ENCODE measurements at places on chromosomes 11 and 22.
A peak's percentile ranks its signal among the peaks of the same experiment; 100 is the strongest.

DNA sequence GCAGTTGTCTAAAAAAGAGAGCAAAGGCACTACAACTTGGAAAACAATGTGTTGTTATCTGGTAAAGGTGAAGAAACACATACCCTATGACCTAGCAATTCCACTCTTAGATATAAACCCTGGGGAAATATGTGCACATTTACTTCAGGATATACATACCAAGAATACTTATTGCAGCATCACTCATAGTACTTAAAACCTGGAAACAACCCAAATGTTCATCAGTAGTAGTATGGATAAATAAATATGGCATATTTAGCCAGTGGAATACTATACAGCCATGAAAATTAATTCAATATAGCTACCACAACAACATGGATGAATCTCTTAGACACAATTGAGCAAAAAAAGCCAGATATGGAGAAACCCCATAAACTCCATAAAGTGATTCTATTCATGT is 26.1 kb upstream of the MICAL2 start:
- no peak for DNase-seq

GRCh38 chr22:50542416-50542927 is 3.2 kb upstream of the KLHDC7B start:
- DNase-seq: no peak

DNA sequence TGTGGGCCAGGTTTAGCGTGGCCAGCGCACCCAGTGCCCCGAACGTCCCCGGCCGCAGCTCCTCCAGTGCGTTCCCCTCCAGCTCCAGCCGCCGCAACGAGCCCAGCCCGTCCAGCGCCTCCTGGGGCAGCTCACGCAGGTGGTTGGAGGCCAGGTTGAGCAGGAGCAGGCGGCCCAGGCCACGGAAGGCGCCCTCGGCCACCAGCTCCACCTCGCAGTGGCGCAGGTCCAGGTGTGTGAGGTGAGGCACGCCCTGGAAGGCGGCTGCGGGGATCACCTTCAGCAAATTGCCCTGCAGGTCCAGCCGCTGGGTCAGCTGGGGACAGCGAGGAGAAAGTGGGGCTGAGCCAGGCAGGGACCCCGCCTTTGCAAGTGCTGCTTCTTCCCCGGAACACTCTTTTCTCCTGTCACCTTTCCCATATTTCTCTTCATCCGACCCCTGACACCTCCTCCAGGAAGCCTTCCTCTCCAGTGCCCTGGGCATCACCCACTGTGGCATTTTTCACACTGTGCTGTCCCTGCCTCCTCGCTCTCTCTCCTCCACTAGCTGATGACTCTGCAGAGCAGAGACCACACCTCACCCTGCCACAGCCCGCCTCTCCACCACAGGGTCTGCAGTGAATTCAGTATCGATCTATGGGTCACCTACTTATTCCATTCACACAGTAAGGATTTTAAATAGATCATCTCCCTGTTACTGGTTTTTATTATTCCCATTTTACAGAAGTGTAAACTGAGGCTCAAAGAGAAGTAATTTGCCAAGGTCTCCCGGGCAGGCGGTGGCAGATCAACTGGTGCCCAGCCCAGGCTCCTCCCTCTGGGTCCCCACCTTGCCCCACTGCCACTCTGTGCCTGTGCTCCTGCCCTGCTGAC is 1.9 kb downstream of the CHADL start:
- DNase-seq: no peak

GRCh38 chr11:55607545-55607944 is at the start of gene OR4C11:
OR4C11 (minus strand) TSS chr11:55607645; CDS start chr11:55604373, 3,272 bp downstream.
- no peak for DNase-seq

- DNase-seq: peak; percentile 68
Measured at GRCh38 chr11:114316980-114317786, 21.0 kb downstream of the NNMT start.

DNA sequence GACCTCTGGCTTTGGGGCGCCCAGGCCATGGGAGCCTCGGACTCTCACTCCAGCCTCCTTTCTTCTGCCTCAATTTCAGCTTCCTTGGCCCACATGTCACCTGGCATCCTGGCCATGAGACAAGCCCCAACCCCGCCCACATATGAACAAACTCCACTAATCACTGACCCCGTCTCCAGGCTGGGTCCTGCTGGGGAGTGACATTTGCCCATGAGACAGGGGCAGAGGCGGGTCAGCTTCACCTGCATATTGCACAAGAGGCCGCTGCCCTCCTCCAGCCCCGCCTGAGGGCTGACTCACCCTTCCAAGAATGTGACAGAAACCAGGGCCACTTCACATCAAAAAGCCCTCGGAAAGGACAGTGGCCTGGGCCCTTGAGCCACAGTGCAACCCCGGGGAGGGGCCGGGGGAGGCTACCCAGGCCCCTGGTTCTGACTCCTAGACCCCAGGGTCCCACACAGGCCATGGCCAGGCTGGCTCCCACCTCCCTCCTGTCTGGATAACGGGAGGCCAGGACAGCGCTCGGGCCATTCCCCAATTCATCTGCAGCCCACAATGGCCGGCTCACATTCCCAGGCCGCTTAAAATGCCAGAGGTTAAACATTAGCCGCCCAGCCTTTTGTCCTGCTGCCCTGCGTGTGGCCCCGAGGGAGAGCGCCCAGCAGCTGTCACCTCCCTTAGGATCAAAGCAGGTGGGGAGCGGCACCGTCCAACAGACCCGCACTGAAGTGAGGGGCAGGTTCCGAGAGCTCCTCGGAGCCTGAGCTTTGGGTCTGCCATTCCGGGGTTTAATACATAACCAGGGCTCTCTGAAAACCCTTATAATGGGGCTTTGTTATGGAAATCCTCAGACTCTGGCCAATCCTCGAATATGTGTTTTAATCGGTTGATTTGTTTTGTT is 42.3 kb downstream of the TRMU start:
- DNase-seq: no peak

DNA sequence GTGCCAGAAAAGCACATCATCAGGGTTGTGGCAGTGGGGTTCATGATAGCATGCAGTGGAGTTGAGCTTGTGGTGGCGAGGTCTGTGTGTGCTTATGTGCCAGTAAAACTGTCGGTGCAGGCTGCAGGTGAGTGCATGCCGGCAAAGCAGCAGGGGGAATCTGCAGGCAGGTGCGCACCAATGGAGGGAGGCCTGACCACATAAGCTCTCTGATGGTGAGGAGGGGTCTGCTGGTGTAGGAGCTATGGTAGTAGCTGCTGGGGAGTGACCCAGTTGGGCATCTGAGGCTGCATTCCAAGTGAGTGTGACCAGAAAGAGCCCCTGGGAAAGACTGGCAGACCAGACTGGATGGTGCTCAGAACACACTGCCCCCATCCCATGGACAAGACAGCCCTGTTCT is 121.5 kb downstream of the CNTN5 start:
- no peak for DNase-seq

DNA sequence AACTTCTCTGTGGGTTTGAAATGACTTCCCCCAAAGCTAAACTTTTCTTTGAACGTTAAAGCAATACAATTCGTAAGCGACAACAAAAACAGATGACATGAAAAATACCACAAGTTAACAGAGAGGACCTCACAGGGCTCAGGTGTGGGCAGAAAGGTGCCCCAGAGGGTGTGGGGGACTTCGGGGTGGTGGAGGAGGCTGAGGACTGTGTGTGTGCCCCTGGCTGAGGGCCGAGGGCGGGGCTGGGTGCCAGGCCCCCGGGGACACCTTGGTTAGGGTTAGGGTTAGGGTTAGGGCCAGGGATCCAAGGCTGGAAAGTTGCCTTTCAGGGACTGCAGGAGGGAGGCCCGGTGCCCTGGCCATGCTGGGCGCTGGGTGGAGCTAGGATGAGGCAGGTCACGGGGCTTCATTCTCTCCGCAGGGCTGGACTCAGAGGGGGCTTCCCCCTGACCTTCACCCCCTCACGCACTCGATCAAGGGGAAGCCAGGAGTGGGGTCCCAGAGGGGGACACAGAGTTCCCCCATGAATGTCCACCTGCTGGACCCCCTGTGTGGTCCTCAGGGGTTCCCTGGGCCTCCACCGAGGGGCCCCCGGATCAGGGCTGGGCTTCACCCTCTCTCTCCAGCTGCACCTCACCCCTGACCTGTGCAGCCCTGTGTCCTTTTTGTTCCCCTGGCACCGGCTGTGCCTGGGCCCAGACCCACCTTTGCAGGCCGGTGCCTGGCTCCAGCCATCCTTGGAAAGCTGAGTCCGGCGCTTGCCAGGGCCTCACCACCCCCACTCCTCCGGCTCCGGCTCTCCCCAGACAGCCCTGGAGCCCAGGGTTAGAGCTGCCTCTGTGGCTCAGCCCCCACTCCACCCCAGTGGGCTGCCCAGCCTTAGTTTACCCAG is 7.0 kb downstream of the TNNI2 start:
- no peak for DNase-seq

- DNase-seq: no peak
Measured at GRCh38 chr22:39524089-39524752, 3.9 kb downstream of the ATF4 start.

DNA sequence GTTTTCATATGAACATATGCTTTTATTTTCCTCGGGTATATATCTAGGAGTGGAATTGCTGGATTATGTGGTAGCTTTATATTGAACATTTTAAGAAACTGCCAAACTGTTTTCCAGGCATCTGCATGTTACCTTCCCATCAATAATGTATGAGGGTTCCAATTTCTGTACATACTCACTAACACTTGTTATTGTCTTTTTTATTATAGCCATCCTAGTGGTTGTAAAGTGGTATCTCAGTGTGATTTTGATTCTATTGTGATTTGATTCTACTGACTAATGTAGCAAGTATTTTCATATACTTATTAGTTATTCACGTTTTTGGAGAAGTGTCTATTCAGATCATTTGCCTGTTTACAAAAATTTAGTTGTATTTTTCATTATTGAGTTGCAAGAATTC is 2.0 kb downstream of the ANO5 start:
- no peak for DNase-seq
